Stimulated activated CD4-positive, alpha-beta T cell treated with anti-CD3 and anti-CD28 coated beads, Interleukin-1b, Interleukin-23, amount 100 ng/mL, for 1 hour (primary cell): ENCODE measurements at places on chromosomes 5 and 9.

DNA sequence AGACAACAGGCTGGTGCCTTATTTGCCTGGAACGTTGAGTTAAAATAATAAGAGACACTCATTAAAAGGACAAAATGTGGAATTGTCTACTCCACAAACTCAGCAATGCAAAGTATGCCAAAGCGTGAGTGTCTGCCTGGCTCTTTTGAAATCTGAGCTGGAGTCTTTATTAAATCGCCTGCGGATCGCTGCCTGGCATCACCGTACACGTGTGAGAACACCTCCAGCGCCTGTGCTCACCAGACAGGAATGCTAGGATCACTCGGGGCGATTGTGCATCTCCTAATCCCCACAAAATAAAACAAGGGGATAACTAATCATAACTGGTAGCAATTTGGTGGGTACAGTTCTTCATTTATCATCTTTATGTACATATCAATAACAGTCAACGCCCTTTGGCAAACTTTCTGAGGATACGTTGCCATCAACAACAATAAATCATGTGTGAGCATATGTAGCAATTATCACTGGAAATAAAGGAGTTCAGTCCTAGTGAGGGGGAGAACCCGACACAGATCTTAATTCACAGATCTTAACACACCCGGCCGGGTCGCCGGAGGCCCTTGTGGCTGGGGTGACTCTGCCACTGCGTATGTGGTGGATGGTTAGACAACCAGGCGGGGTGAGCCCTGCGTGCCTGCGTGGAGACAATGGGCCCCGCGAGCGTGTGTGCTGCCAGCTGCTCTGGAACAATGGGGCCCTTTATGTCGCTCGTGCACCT, 284.9 kb upstream of the IRX1 start:
- no peak for DNase-seq

GRCh38 chr9:17813798-17814197, 234.9 kb downstream of the SH3GL2 start:
- DNase-seq = no peak

GRCh38 chr5:141913560-141914198, 10.0 kb upstream of the DELE1 start:
- no peak for DNase-seq

DNA sequence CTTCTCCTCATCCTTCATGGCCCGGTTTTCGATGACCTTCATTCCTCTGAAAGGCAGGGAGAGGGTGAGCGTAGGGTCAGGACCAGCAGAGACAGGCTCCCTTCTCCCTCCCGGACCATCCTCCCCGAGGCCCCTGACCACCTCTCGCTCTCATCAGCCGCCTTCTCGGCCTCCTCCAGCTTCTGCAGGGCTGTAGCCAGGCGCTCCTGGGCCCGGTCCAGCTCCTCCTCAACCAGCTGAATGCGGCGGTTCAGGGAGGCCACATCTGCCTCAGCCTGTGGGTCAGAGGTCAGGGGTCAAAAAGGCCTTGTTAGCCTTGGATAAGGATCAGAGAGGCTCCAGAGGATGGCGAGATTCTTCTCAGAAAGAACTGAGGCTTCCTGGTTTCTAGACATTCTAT, 4.2 kb downstream of the TPM2 start:
- no peak for DNase-seq

DNA sequence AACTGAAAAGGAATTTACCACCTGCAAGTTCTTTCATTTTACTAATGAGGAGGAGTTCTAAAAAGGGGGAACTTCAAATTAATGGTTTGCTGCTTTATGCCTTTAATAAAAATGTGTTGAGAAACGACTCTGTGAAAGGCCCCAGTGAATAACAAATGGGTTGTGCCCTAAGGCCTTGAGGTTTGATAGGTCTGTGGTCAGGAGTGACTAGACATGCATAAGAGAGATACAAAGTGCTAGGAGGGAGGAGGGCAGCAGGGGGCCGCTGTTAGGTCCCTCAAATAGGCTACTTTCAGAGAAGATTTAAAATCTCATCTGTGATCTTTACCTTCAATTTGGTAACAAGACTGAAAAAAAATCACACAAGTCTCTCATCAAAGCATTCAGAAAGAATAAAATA, 58.3 kb downstream of the FAM81B start:
- no peak for DNase-seq

- DNase-seq = no peak
Measured at GRCh38 chr9:26457151-26457550, 435.5 kb downstream of the CAAP1 start.

- no peak for DNase-seq
Measured at GRCh38 chr9:21579247-21579671, 97.1 kb upstream of the IFNE start.

- no peak for DNase-seq
Measured at GRCh38 chr5:39080597-39081204, 6.5 kb upstream of the RICTOR start.

- DNase-seq = no peak
Measured at GRCh38 chr9:136326761-136327303, 507 bp upstream of the GPSM1 start.

DNA sequence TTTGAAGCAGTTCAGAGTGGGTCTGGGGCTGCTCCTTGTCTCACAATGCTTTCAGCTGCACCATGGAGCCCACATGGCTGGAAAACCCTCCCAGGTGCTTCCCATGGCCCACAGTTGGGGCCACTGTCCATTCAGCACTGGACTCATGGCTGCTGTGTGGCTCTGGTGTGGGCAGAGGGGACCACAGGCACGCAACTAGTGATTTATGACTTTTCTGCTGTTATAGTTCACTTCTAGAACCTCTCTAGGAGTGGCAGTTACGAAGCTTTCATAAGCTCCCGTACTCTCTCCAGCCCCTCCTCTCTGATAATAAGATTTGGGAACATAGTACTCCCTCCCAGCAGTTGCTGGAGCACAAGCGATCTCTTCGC, 29.0 kb downstream of the GLRA1 start:
- no peak for DNase-seq

GRCh38 chr5:6279607-6280006, 98.7 kb downstream of the MED10 start:
- DNase-seq = no peak

DNA sequence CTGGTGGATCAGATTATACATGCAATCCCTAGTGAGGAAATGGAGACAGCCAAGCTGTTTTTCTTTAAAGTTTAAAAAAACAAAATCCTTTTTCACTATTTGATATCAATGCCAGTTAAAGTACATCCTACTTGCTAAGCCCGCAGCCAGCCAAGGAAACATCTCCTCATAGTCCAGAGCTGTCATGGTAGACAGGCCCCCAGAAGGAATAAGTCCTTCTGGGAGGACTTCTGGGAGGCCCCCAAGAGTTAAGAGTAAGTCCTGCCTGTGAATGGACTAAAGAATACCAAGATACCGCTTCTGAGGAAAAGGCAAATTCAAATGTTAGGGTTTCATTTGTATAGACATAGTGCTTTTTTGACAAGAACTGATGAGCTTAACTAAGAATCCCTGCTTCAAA, 38.3 kb downstream of the MOCS2 start:
- no peak for DNase-seq

- DNase-seq = no peak
Measured at GRCh38 chr5:146528236-146528635, 12.2 kb upstream of the GPR151 start.

GRCh38 chr9:116641292-116642059, 45.6 kb upstream of the TRIM32 start:
- no peak for DNase-seq

GRCh38 chr5:81965524-81965923, 6.3 kb upstream of the ATG10 start:
- DNase-seq = no peak

DNA sequence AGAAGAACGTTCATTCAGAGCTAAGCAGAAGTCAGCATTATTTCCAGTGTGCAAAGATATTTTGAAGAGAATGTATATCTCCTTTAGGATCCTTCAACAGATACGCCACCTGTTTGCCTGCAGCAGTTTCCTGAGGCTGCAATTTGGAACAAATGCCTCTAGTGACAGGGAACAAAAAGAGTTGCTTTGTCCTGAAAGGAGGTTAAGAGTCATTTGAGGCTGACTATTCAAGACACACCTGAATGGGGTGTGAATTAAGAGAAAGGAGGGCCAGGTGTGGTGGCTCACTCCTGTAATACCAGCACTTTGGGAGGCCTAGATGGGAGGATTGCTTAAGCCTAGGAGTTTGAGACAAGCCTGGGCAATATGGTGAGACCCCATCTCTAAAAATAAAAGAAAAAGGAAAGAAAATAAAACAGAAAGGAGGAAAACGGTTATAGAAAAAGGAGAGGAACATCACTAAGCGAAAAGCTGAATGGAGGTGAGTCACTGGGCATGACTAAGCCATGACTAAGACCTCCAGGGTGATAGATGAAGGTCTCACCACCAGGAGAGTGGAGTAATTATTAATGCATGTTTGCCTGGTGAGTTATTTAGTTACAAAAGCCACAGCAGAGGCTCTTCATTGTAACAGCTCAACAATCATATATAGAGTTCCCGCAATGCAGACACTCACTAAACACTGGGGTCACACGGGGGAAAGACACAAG, 255.2 kb upstream of the TNC start:
- DNase-seq = no peak

- DNase-seq = no peak
Measured at GRCh38 chr9:108099854-108100253, 610.3 kb upstream of the KLF4 start.

DNA sequence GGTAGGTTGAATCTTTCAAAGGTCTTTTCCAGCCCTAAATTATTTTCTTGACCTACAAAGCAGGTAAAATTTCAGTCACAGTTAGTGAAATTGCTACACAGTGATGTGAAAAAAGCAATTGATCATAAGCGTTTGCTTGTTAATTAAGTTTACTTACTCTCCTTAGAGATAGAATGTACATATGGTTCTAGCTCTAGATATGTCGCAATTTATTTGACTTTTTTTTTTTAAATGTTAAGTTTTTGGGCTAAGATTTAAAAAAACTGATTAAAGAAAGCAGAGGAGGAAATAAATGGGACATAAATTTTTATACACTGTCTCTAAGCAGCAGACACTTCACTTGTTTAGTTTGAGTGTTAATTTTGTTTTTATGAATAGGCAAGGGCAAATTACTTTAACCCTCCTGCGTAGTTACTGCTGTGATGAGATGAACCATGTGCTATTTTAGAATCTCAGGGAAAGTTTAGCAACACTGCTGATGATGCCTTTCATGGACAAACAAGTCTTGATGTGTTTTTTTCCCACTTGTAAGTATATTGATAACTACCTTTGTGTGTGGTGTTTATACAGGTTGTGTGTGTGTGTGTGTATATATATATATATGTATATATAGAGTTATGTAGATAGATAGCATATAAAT, 38.3 kb upstream of the FAM120AOS start:
- no peak for DNase-seq

DNA sequence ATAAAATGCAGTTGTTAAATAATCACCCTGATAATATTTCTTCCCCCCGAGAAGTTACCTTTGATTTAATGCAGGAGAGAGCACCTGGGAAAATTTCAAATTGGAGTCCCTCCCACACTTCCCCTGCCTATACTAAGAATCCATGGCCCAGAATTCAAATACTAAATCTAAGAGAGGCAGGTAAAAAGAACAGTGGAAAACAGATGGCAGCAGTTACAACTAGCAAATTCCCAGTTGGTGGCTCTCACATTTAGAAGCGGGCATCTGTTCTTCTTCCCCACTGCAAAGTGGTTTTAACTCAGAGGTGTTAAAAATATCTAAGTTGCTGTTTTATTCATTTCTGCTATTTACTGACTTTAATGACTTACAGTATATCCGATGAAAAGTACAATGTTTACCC, 210.4 kb upstream of the ELAVL2 start:
- no peak for DNase-seq

- DNase-seq = no peak
Measured at GRCh38 chr9:137447722-137448601, 6.8 kb upstream of the ENTPD8 start.
